ENCODE measurements at places on chromosomes 1 and 21.

DNA sequence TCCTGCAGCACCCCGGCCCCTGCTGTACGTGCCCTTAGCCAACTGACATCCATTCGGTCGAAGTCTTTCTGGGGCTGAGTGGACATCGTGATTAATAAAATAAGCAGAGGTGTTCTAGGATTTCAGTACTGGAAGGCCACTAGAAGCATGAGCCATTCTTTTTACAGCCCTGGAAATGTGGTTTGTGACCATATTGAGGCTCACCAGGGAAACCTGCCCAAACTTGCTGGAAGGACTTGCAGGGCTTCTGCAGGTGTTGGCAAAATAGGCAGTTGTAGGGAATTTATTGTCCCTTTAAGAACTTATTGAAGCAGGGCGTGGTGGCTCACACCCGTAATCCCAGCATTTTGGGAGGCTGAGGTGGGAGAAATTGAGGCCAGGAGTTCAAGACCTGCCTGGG lies 80.8 kb downstream of the DOP1B start:
- no peak for DNase-seq

DNA sequence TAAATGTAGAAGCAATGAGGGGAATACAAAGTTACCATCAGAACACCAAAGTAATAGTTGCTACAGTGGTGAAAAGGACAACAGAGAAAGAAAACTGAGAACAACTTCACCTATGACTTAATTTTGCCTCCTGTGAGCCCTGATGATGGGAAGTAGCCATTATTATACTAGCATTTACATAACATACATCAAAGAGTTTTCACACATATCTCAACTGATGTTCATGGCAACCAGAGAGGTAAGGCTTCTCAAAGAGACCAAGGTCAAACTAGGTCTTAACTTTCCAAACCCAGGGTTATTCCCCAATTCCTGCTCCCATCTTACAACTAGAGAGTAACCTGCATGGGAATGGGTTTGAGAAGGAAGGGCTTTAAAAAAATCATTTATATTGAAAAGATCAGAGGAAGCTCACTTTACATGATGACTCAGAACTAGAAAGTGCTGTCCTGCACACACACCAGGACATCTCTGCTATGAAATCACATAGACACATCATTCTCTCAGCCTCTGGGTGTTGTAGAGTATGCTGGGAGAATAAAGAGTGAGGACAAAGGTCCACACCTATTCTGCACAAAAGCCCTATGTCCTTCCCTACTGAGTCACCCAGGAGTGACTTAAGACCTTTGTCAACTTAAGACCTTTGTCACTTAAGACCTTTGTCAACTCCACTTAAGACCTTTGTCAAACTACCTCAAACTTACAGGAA lies 179.7 kb downstream of the TNFSF18 start:
- no peak for DNase-seq

DNA sequence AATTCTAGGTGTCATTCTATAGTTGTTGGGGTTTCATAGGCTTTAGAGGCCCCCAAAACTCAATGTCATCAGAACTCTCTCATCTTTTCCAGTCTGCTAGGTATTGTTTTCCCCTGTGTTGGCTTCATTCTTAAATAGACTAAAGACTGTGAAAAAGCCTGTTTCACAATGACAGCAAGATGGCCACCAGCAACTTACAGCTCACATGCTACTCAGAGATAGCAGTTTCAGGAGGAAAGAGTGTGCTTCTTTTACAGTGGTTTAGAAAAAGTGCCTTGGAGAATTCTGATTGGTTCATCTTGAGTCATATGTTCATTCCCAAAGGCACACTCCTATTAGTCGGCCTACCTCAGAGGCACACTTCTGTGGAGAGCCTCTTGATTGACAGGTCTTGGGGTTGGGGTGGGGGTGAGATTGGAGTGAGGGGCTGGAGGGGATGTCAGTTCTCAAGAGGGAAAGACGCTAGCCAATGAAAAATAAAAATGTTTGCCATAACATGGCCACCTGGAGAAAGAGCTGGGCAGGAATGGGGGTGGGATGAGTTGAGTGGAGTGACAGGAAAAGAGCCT lies 8.5 kb downstream of the IL23R start:
- peak; percentile 21 for DNase-seq

DNA sequence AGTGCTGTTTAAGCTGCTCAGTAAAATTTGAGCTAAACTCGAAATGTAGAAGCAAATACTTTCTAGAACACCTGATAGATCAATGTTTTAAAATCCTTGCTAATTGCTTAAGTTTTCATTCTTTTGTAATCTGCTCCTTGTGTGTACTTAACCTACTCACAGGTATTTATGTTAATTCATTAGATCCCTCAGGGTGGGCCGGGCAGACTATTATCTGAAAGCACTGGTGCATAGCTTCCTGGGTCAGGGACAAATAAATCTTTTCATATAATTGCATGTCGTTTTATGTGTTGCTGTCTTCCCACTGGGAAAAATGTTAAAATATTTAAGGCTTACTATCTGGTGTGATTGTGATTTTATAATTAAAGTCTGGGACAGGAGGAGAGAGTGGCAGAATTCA lies 440.5 kb downstream of the SMYD3 start:
- DNase-seq, result no peak

DNA sequence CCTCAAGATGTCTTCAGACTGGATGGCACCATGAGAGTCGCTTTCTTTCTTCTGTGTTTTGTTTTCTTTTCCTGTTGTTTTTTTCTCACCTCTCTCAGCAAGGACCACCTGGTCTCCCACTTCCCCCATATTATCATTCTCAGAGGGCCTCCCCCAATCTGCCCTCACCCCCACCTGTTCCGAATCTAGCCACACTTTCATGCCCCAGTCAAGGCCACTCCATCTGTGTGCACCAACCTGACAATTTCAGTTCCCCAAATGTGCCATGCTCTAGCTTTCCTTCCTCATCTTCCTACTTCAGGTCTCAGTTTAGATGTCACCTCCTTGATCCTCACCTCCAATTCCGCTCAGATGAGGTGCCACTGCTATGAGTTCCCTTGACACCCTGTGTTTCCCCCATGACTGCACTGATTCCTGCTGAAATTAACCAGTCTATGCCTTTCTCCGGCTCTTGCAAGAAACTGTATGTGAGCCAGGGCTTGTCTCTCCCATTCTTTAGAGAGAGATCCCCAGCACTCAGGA lies 146.2 kb downstream of the PLPP3 start:
- DNase-seq, result no peak

GRCh38 chr1:44947063-44947773 lies 39.2 kb downstream of the EIF2B3 start:
- DNase-seq, result no peak
